CD4-positive, alpha-beta T cell treated with Interleukin-17A for 1 hour (primary cell): ENCODE measurements at places on chromosomes 6 and 20.
A peak's percentile ranks its signal among the peaks of the same experiment; 100 is the strongest.

DNA sequence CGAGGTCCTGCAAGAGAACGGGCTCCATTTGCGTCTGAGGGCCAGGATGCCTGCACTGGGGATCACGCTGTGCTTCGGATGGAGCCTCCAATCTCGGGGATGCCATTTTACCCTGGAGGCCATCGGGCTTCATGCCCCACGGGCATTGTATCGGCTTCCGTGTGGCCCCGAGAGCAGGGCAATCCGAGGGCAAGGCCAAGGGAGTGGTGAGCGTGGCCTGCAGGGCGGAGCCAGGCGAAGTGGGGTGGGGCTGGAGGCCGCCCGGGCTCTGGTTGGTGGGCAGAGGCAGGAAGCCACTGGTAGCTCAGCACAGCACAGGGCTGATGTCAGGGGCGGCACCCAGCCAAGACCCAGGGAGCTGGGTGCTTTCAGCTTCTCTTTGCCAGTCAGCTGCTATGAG lies 57.5 kb upstream of the BHLHE23 start:
- no peak for DNase-seq

GRCh38 chr6:71588490-71588889 lies 297.9 kb upstream of the RIMS1 start:
- no peak for DNase-seq

GRCh38 chr6:167152862-167153261 lies 4.9 kb downstream of the GPR31 start:
- peak; percentile 27 for DNase-seq

DNA sequence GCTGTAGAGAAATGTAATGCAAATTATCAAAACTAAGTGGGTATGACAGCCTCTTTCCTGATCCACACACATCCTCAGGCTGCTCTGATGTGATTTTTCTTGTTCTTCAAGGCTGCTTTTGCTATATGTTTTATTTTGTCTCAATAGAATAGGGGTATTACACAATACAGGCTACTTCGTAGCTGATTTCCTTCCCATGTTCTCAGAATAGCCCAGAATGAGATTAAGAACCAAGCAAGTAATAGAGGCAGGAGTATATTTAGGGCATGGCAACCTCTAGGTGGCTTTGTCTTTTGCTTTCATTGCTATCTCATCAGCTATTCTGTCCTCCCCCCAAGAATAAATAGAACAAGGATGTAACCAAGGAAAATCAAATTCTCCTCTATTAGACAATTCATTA lies 241.8 kb downstream of the ALDH8A1 start:
- no peak for DNase-seq

DNA sequence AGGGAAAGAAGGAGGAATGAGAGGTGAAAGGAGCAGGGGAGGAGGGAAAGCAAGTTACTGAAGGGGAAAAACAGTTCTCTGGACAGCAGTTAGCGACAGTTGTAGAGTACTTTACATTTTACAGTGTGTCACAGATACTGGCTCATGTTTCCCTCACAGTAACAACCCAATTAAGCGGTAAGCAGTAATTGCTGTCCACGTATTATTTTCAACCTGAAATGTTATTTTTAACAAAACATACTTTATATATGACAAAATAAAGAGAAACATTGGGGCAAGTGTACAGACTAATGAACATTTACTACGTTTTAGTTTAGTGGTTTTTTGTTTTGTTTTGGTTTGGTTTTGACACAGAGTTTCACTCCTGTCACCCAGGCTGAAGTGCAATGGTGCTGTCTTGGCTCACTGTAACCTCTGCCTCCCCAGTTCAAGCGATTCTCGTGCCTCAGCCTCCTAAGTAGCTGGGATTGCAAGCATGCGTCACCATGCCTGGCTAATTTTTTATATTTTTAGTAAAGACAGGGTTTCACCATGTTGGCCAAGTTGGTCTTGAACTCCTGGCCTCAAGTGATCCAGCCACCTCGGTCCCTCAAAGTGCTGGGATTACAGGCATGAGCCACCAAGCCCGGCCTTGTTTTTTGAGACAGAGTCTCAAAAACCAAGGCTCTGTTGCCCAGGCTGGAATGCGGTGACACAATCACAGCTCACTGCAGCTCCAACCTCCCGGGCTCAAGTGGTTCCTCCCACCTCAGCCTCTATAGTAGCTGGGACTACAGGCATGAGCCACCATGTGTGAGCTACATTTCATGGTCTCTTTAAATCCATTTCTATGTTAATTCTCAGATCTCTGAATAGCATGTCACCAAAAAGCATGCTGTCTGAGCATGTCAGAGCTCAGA lies 22.6 kb upstream of the BTN3A2 start:
- DNase-seq = peak; percentile 26

DNA sequence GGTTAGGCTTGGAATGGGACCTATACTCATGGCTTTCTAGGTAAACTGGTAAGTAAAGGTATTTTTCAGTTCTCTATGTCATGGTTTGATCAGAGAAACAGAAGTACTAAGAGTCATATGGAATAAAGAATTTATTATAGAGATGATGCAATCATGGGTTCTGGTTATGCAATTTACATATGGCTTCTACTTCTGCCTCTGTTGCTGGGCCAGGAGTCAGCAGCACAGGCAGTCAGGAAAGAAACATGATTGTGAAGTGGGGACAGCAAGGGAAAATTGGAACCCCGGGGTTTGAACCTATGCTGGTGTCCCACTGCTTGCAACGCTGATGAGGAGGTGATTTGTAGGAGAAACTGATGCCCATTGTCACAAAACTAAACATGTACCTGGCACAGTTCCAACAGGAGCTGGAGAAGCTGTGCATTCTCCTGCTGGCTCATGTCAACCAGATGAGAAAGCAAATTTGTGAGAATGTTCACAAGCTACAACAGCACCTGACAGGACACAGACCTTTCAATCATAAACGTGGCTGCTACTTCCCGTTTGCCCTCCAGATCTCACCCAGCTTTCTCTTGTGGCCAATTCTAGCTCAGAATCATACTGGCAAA lies 887.1 kb downstream of the TFAP2A start:
- DNase-seq = no peak

- no peak for DNase-seq
These were observed 1.8 kb downstream of the EYA4 start for GRCh38 chr6:133242637-133243585.

- DNase-seq = no peak
These were observed 97.1 kb upstream of the PLCB4 start for GRCh38 chr20:8971669-8972316.

DNA sequence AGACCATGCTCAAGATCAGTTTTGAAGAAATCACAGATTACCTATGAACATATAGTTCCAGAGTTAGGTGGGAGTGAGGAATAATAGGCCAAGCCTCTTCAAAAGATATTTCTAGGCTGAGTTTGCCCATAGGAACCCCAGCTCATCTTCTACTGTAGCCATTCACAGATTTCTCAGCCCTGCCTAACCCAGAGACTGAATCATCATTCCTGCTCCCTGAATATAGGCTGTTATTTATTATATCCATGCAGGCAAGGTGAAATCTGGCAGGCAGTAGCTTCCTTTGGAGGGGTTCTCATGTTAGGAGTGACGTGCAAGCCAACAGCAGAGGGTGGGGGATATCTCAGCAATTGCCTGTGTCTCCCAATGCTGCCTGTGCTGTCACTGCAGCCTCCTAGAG lies 25.6 kb upstream of the ADGRF4 start:
- no peak for DNase-seq

DNA sequence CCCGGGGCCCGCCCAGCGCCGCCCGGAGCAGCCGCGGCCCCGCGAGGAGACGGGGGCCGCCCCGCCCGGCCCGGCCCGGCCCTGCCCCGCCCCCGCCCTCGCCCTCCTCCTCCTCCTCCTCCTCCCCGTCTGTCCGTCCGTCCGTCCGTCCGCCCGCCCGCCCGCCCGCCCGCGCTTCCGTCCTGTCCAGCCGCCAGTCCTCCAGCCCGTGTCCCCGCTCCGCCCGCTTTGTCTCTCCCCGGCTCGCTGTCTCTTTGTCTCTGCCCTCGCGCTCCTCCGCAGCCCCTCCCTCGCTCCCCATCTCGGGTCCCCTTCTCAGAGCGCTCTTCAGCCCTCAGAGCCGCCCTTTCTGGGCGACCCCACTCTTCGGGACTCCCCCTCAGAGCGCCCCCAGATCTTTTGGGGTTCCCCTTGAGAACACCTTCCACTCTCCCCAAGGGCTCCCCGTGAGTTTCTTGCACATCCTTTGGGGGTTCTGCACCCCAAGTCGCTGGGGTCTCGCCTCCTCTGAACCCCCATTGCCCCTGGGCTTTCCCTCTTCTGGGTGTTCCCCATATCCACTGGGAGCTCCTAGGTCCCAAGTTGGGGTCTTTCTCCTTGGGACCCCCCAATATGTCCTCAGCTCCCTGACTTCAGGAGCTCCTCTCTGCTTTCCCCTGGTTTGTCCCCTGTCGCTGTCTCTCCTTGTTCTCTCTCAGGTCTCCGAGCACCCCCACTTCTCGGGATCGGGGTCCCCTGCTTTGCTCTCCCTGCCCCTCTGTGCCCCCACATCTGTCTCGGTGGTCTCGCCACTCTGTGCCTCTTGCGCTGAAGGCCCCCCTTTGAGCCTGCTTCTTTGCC lies 79.5 kb upstream of the MYL9 start:
- peak; percentile 51 for DNase-seq

DNA sequence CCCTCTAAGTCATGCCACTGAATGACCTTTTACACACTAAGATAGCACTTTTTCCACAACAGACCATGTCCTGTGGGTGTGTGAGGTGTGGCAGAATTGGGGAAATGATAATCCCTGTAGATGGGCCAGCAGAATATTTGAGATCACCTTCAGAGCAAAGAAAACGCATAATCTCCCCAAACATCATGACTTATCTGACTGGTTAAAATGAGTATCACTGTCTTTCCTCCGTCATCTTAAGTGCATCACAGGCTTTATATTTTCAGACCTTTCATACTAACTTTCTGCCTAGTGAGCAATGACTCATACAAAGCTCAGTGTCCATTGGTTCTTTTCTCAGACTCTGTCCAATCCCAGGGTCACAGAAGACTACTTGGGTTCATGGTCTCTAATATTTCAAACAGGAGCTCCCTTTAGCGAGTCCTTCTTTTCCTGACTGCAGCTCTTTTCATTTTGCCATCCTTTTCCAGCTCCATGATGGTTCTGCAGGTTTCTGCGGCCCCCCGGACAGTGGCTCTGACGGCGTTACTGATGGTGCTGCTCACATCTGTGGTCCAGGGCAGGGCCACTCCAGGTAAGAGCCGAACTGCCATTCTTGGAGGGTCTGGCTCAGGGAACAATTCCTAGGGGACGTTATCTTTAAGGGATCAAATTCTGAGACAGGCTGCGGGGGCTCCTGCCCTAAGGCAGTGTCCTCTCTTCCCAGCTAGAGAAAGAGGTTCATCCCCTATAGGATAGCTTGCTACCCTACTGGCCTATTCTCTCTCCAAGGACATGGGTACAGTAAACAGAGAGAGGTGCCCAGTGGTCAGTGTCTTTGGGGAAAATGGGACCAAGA lies at the start of gene HLA-DPB1:
TSS of gene HLA-DPB1 (plus strand) at position 423 of the 838 bp plus-strand sequence. CDS start at position 475, 52 bp downstream.
- peak; percentile 89 for DNase-seq

DNA sequence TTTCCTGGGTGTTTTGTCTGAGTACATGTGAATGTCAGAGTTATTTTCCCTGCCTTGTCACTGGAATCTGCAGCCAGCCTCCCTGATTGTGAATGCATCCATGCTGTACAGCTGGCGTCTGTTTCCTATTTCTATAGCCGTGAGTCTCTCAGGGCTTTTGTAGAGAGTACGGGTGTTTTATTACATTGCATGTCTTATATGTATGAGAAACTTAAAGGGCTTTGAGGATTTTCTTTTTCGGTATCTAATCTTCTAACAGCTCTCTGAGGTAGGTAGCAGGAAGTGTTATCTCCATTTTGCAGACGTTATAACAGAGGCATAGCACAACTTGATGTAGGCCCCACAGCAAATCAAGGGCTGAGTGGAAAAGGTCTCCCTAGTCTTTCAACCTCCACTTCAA lies 272.9 kb downstream of the PRL start:
- DNase-seq = no peak

GRCh38 chr6:51842804-51843378 lies 244.5 kb downstream of the PKHD1 start:
- DNase-seq = no peak

- DNase-seq = no peak
These were observed 145.6 kb upstream of the CDH4 start for GRCh38 chr20:61106438-61106837.

DNA sequence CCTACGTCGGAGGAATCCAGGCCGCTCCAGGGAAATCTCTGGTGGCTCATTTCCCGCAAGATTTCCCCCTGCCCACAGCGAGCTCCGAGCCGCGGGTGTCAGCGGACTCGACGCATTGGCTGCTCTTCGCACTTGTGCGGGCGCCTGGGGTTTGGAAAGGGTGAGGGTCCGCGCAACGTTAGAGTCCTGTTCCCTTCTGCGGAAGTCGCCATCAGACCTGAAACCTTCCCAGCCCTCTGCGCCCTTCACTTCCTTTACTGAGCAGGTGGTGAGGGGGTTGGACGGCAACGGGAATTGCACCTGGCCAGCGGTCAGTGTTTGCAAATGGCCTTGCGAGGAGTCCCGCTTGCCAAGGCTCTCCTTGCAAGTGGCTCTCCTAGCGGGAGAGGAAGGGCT lies 8.4 kb downstream of the PAX1 start:
- no peak for DNase-seq

GRCh38 chr6:120378582-120379220 lies 955.6 kb downstream of the TBC1D32 start:
- DNase-seq = no peak

- DNase-seq = peak; percentile 16
These were observed at the start of gene MAPK13 for GRCh38 chr6:36129941-36130666. MAPK13 (plus strand) TSS chr6:36130513; CDS start chr6:36130583, 70 bp downstream.

DNA sequence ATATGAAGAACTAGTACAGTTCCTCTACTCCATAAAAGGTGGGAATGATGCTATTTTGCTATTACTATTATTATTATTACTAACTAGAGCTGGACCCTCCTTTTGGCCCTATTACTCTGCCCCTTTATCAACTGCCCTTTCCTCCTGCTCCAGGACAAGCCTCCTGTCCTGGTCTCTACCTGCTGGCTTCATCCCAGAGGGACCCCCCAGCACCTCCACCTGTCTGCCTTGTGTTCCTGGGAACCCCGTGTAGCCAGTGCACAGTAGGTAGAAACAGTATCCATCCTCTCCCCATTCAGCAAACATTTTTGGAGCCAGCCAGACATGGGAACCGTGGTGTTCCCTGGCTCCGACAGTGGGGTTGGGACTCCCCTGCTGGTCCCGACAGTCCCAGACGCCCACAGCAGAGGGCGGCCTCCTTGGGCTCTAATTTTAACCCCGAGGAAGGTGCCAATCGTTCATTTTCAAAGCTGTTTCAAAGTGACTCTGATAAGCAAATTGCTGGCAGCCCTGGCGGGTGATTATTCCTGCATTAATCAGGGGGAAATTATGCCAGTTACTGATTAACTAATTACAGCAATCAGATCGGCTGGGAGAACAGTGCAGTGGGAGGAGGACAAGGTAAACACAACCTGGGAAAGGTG lies 44.2 kb upstream of the MDGA1 start:
- no peak for DNase-seq

- DNase-seq = peak; percentile 84
These were observed 61.5 kb upstream of the FNDC1 start for GRCh38 chr6:159107451-159108260.

GRCh38 chr6:35905841-35906498 lies 14.9 kb downstream of the SRPK1 start:
- DNase-seq = no peak

GRCh38 chr6:27495386-27496135 lies 22.7 kb upstream of the ZNF184 start:
- DNase-seq = peak; percentile 34

GRCh38 chr6:158737710-158738615 lies 81.2 kb downstream of the EZR start:
- DNase-seq = no peak

- DNase-seq = no peak
These were observed 11.8 kb downstream of the GSTA4 start for GRCh38 chr6:52983159-52983848.

- no peak for DNase-seq
These were observed 36.9 kb downstream of the MCM8 start for GRCh38 chr20:5987383-5987782.

GRCh38 chr6:53295176-53295575 lies 53.6 kb downstream of the ELOVL5 start:
- DNase-seq = no peak
